Stimulated activated CD8-positive, alpha-beta memory T cell treated with anti-CD3 and anti-CD28 coated beads, Interleukin-15, amount 100 ng/mL, for 1 hour (primary cell): ENCODE measurements at places on chromosomes 1 and 21.

DNA sequence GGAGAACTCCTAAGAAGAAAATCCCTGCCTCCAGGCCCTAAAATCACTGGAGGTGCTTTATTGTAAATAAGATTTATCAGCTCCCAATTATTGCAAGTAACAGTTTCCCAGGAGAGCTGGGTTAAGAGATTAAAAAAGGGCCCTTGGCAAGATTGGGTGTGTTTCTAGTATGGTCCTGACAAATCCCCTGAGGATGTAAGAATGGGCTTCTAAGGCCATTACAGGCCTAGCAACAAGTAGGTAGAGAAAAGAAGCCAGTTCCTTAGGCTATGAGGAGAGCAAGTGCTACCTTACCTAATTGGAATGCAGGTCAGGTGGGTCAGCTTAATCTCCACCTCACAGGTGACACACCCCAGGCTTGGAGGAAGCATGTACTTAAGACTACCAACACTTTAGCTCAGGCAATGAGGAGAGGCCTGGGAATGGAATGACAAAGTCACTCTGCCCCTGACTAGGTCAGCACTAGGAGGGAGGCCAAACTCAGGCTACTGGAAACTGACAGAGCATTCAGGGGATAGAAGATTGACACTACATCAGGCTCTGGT, 6.8 kb upstream of the OTUD7B start:
- DNase-seq, result no peak

- no peak for DNase-seq
These were observed 111.2 kb upstream of the JUN start for GRCh38 chr1:58895082-58895481.

GRCh38 chr1:96370757-96371156, 350.8 kb upstream of the PTBP2 start:
- no peak for DNase-seq

DNA sequence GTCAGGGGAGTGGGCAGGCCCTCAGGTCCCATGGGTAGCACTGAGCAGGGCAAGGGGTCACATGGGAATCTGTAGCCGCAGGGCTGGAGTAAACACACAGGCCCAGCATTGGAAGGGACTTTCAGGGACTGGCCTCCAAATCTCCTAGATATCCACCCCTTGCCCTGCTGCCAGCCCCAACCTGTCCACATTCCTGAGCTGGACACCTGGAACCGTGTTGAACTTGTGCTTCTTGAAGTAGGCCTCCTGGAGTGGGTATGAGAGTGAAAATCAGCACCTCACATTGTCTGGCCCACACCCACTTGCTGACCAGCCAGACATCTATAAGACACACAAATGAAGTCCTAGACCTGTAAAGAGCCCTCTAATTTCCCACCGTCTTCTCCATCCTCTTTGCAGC, 7.7 kb downstream of the POMGNT1 start:
- no peak for DNase-seq

GRCh38 chr1:152143150-152143887, 15.7 kb downstream of the RPTN start:
- no peak for DNase-seq

DNA sequence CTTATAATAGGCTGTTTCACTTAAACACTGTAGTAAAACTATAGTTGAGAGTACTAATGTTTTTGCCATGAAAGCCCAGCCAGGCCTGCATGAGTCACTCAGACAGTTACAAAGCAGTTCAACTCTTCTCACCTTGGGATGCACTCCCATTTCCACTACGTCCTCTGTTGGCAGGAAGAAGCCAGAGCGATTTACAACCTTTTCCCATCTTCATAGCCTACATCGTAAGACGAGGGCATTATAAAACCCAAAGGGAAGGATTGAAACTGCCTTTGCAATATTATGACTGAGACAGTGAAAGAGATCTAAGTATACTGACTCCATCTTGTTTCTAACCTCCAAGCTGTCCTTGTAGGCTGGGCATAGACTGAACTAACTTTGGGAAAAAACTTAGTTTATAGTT, 71.8 kb upstream of the CSF1 start:
- DNase-seq, result no peak

GRCh38 chr1:2583331-2583791, 3.2 kb upstream of the PRXL2B start:
- DNase-seq, result no peak

- no peak for DNase-seq
These were observed 11.4 kb downstream of the MROH7 start for GRCh38 chr1:54653036-54653435.

DNA sequence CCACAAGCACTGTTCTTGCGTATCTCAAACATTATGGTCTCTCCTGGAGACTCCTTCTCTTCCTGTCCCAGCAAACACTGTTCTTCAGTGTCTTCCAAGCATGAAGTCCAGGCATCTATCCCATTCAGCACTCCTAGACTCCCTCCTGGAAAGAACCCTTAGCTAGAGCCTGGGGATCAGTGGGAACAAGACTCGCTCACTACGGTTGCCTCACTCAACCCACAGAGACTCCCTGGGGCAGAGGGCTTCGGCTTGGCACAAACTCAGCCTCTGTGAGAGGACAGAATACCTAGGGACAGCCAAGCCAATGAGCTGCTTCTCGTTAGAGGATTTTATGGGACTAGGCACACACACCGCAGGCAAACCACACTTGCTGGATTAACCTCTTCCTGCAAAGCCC, 86.5 kb upstream of the IPO9 start:
- DNase-seq, result no peak

DNA sequence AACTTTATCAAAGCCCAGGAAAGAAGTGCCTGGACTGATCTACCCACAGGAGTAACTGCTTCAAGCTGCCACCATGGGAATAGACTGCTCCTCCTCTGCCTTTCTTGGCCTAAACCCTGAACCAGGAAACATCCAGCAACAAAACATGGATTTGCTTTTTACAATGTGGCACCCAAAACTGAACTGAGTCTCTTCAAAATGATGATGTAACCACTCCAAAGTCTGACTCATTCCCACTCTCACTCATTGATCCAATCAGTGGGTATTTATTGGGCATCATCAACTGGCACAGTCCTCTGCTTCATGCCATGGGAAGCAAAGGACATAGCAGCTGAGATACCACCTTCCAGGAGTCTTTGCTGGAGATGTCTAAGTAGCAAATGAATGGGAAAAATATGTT, 23.5 kb downstream of the CYP4A22 start:
- DNase-seq, result no peak

GRCh38 chr1:219119839-219120238, 53.8 kb upstream of the LYPLAL1 start:
- DNase-seq, result no peak

DNA sequence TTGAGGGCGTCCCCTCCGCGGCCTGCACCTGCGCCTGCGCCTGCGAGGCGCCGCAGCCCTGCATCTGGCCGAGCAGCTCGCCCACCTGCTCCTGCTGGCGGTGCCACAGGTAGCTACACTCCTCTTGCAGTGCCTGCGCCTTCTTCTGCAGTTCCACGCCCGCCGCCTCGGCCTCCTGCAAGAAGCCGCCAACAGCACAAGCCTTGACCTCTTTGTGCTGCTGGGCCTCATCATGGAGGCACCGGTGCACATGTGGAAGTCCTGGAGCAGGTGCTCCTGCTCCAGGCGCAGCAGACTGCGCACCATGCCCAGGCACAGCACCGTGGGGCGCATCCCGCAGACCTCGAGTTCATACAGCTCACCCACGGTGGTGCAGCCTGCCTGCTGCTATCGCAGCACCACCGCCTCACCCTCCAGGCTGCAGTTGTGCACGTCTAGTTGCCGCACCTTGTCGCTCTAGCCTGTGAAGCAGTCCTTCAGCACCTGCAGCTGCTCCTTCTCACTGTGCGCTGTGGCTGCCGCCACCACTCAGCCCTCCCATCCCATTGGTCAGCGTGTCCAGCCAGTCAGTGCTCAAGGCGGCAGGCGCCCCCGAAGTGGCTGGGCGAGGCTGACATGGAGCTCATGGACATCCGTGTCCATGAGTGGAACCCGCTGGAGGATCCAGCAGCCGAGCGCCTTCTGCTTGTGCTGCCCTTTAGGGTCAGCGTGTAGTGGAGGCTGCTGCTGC, 12.2 kb upstream of the CD2 start:
- no peak for DNase-seq

- DNase-seq, result no peak
These were observed 137.4 kb downstream of the SYT2 start for GRCh38 chr1:202572867-202573266.

DNA sequence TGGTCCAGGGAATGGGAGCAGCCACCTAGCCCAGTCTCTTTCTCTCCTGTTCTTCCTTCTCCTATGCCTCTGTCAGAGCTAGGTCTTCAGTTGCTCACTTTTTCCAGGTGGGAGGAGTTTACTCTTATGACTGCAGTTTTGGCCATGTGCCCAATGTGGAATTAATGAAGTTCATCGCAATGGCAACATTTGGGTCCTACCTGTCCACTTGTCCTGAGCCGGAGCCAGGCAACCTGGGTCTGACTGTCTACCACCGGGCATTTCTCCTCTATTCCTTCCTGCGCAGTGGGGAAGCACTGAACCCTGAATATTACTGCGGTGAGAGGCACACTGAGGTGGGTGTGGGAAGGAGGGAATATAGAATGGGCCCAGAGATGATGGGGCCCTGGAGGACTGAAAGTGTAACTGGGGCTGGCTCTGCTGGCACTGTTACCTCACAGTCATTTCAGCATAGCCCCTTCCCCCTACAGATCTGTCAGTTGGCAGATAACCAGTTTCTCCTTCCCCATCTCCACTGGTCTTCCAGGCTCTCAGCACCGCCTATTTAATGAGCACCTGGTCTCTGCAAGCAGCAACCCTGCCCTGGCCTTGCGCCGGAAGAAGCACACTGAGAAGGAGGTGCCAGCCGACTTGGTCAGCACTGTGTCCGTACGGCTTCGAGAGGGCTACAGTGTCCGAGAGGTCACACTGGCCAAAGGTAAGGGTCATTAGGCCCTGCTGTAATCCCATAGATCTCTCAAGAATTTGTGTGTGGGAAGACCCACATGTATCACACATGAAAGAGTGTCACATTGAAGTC, 30.1 kb downstream of the SZT2 start:
- no peak for DNase-seq

GRCh38 chr1:76095802-76096201, 21.3 kb downstream of the ST6GALNAC3 start:
- DNase-seq, result no peak

GRCh38 chr1:241810769-241811405, 37.1 kb upstream of the EXO1 start:
- DNase-seq, result no peak

DNA sequence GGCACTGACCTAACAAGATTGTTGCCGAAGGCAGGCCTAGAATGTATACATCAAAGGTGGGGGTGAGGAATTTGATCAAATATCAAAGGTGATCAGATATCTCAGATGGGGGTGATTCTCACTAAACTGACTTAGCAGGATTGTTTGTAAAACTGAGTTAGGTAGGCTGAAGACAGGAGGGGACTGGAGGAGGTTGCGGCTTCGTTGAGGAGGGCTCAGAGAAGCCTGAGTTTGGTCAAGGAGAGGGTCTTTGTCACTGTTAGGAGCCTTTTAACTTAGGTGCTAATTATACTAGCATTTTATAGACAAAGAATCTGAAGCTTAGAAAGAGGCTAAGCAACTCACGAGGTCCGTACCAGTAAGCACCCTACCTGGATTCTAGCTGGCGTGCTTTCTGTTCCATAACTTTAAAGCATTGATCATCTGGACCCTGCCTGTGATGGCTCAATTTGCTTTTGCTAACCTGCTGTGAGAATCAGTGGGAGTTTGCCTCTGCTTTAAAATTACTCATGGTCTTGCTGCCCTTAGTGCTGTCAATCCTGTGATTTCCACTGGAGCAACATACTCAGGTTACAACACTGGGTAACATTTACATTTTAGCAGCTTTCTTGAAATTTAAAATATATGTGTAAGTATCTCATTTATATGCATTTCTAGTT, 49.8 kb downstream of the ITSN1 start:
- DNase-seq, result no peak

DNA sequence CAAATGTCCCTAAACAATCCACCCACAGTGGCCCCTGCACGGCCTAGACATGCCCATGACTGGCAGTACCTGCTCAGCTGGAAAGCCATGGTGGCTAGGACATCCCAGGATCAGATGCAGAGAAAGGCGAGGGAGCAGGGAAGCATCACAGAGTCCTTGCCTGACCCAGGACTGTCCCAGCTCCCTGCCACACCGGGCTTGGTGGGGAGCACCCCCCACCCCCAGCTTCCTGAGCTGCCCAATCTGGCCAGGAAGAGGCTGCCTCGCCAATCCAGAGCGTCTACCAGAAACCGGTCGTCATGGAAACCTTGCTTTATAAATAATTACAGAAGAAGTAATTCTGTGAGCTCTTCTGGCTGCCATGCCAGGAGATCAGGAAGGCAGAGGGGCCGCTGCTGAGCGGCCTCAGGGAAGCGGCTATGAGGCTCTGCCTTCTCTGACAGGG, 34.8 kb downstream of the ACOT7 start:
- no peak for DNase-seq

- no peak for DNase-seq
These were observed 80.3 kb downstream of the TENT5C start for GRCh38 chr1:117685936-117686806.

- DNase-seq, result no peak
These were observed at the start of gene PLEKHN1 for GRCh38 chr1:966135-966703. PLEKHN1 (plus strand) TSS chr1:966482; CDS start chr1:966532, 50 bp downstream.

GRCh38 chr1:116531917-116532316, 38.9 kb downstream of the CD58 start:
- DNase-seq, result no peak

DNA sequence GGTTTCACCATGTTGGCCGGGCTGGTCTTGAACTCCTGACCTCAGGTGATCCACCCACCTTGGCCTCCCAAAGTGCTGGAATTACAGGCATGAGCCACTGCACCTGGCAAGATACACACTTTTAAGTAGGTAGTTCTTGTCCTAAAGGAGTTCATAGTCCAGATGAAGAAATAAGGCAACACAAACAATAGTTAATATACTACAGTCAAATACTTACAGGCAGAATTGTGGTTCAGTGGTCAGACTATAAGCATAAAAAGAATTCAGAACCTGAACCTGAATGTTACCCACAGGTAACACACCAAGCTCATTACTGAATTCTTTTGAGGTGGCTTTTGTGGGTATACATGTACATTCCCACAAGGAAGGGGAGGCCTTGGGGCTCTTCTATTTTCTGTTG, 1.8 kb downstream of the SDHB start:
- DNase-seq, result no peak

DNA sequence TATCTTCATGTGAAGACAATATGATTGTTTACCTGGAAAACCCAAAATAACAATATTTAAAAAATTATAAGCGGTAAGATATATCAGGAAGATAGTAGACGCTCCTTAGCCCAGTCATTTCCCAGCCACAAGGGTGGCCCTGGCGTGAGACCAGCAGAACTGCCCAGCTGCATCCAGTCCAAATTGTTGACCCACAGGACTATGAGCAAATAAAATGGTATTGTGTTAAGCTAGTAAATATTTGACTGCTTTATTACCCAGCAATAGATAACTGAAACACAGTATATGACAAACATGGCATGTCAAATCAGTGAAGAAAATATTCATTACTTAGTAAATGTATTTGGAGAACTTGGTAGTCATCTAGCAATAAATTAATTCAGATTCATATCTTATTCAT, 294.3 kb upstream of the SPAG17 start:
- DNase-seq, result no peak
